ENCODE measurements at places on chromosomes 7 and 10.

DNA sequence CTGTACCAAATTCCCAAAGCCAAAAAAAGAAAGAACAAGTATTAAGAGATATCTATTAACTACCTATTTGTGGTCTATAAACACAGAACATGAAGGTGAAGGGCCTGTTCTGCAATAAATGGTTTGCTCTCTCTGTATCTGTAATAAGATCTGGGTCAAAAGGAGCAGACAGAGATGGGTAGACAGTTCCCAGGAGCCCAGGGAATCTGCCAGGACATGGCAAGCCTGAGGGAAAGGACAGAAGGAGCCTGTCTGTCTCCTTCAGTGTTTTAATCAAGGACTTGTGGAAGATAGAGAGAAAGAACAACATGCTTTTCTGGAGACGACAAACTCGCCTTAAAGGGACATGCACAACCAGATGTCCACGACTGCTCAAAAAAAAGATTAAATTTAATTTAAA is 165.7 kb downstream of the ELMO1 start:
- no peak for DNase-seq

DNA sequence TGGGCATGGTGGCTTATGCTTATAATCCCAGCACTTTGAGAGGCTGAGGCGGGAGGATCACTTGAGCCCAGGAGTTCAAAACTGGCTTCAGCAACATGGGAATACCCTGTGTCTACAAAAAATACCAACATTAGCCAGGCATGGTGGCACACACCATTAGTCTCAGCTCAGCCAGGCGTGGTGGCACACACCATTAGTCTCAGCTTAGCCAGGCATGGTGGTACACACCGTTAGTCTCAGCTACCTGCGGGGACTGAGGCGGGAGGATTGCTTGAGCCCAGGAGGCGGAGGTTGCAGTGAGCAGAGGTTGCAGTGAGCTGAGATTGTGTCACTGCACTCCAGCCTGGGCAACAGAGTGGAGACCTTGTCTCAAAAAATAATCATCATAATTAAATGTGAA is 9.0 kb downstream of the LRRC27 start:
- DNase-seq, result no peak

GRCh38 chr10:115606741-115607140 is 513.6 kb downstream of the ATRNL1 start:
- no peak for DNase-seq

DNA sequence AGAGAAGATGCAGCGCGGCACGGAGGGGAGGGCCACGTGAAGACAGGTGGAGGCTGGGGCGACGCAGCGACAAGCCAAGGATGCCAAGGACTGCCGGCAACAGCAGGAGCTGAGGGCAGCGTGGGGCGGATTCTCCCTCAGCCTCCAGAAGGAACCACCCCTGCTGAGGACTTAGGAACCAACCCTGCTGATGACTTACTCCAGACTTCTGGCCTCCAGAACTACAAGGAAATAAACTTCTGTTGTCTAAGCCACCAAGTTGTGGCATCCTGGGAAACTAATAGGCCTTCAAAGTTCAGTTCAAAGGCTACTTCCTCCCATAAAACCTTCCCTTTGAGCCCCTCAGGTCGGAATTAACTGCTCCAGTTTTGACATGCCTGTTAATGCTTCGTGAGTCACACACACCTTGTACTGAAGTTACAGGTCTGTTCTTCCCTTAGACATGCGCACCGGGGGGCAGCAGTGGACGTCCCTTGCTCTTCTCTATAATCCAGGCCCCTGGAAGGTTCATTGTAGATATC is 88.4 kb upstream of the RHEB start:
- DNase-seq, result no peak

DNA sequence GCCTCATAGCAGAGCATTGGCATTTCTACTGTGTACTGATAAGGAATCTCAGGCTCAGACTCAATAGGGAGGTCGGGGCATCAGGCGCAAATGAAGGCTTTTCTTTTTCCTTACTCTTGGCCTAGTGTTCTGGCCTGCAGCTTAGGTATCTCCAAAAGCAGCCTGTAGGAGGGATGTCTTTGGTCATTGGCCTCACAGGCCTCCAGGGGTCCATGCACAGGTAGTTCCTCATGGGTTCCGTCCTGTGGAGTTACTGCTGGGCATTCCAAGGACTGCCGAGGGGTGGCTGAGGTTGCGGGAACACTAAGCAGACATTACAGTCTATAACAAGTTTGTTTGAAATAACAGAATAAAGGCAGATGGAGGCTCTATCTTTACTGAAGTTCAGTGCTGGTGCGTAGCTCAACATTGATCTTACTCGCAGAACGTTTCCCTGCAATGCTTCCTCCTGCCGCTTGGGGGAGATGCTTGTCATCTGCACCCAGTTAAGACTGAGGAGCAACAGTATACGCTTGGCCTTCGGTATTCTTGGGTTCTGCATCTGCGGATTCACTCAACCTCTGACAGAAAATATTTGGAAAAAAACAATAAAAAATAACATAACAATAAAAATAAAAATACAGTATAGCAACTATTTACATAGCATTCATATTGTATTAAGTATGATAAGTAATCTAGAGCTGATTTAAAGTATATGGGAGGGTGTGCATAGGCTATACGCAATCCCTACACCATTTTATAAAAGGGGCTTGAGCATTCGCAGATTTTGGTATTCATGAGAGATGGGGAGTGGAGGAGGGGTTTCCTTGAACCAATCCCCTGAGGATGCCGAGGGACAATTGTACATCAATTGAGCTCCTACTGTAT is 58.9 kb downstream of the SH2D4B start:
- peak; percentile 43 for DNase-seq

GRCh38 chr7:41217306-41217705 is 485.6 kb downstream of the INHBA start:
- no peak for DNase-seq

DNA sequence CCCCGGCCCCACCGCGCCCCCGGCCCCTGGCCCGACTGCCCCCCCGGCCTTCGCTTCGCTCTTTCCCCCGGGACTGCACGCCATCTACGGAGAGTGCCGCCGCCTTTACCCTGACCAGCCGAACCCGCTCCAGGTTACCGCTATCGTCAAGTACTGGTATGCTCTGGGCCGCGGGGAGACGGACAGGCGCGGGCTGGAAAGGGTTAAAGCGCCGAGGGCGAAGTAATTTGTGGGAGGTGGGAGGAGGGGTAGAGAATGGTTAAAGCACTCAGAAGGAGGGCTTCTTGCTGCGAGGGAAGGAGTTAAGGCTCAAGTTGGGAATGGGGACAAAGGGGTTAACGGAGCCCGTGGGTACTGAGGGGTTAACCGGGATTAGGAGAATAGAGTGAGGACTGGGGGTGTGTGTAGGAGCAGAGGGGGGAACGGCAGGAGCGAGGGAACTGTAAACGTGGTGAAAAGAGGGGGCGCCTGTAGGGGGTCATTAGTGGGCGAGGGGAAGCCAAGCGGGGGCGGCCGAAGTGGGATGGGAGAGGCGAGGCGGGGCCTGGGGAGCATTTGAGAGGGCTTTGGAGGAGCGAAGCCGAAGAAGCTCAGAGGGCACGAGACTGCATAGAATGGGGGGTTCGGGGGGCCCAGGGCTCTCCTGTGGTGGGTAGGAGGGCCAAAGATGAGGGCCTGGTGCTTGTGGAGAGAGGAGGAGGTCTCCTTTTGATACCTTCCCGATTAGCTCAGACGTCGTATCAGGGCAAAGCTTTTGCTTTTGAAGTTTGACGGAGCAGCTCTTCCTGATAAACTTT is 605 bp downstream of the SUFU start:
- peak; percentile 46 for DNase-seq

- DNase-seq, result no peak
Observed at GRCh38 chr10:4813023-4813422, 13.0 kb upstream of the AKR1E2 start.

- DNase-seq, result no peak
Observed at GRCh38 chr7:46515844-46516590, 594.9 kb upstream of the IGFBP3 start.
